Dorsolateral prefrontal cortex (tissue), 122 donors: ENCODE measurements at places on chromosomes 7 and 10. TPM values are rescaled to one million over a fixed set of nuclear protein-coding genes. Genes with fewer than 3 reads are reported as not detected.

GRCh38 chr7:158237672-158238335, 349.8 kb downstream of the PTPRN2 start:
- no peak for DNase-seq

- DNase-seq = no peak
Measured at GRCh38 chr7:148204639-148205304, 385.8 kb upstream of the C7orf33 start.

GRCh38 chr10:125768219-125768855, 7.3 kb downstream of the MMP21 start:
- no peak for DNase-seq

DNA sequence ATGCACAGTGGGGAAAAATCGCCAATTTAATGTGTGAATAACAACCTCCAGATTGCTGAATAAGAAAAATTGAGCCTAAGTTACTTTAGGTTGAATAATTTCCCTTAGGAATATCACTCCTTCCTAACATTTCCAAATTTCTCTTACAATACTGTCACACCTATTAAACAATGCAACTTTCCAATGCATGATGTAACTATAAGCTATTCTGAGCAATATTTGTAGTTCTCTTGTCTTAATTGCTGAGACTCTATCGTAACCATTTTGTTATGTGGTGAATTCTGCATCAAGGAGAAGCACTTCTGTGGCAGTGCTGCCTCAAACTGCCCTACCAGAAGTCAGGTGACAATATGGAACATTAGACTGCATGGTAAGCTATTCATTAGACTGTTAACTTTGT, 386.7 kb upstream of the LRRN3 start:
- DNase-seq = no peak

DNA sequence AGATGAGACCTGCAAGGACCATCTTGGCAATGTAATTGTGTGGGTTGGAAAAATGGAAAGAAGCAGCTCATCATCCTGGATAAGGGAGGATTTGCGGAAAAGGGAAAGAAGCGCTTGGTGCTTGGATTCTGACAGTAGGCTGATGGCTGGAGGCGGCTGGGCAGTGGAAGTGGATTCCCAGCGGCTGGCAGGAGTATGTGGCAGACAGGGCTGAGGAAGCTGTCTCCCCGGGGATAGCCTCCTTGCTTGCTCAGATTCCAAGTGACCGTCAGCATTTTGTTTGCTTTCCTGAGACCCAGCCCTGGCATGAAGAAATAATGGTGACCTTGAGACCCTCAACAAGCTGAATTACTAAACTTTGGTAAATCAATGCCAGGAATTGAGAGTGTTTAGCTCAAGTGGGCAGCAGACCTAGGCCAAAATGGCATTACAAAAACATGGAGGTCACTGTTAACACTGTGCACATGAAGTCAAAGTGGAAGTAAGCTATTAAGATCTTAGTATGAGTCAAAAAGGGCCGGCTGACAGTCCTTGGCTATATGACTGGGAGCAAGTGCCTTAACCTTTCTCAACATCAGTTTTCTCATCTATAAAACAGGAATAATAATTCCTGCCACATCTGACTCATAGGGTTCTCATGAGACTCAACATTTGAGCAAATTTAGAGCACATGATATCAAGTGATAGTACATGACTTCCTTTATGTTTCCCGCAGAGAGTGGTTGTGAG, 21.3 kb downstream of the SLC25A28 start:
- DNase-seq = no peak

GRCh38 chr10:92830478-92831389, 17.6 kb upstream of the EXOC6 start:
- no peak for DNase-seq

DNA sequence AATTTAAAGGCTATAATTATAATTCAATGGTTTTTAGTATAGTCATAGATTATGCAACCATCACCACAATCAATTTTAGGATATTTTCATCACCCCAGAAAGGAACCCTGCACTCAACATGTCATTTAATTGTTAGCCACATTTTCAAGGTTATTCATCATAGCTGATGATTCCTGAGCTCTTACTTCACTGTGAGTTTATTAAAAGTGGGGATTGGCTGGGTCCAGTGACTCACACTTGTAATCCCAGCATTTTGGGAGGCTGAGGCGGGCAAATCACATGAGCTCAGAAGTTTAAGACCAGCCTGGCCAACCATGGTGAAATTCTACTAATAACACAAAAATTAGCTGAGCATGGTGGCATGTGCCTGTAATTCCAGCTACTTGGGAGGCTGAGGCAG, 787 bp downstream of the CCL26 start:
- no peak for DNase-seq

- DNase-seq = no peak
Measured at GRCh38 chr10:86283466-86284287, 82.9 kb downstream of the GRID1 start.

The ZNF212 gene
- total RNA-seq = 10.4 TPM

The LOXL4 gene
- total RNA-seq = 0.43 TPM

The LBX1 gene
- total RNA-seq = not detected
